ENCODE measurements at places on chromosomes 5 and 9.
A peak's percentile ranks its signal among the peaks of the same experiment; 100 is the strongest.

DNA sequence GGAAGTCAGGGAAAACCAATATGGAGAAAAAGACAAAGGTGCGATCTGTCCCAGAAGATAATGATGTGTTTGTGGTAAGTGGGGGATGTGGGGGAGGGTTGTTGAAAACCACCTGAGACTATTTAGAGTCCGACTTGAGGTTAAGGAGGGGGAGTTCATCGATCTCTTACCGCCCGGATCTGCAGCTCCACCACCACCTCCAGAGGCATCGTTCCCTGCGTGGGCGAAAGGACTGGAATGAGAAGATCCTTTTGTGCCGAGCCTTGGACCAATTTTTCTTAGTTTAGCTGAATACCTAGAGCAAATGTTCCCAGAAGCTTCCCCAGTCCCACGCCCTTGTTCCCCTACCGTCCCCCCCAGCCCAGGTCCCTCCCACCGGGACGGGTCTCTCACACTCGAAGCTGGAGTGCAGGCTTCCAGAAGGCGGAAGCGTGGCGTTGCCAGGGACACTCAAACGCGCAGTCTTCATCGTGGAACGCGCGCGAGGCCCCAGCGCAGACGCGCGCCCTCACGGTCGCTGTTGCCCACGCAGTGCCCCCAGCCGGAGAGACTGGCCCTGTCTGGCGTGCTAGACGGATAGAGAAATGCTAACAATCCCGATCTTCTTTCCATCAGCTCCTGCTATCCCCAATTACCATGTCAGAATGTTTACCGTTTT, at the start of gene SPATA6L:
Gene SPATA6L, minus strand, starts transcription at position 439 of the 658 bp plus-strand sequence. Its CDS starts 230 bp downstream, at position 209.
- DNase-seq: no peak

DNA sequence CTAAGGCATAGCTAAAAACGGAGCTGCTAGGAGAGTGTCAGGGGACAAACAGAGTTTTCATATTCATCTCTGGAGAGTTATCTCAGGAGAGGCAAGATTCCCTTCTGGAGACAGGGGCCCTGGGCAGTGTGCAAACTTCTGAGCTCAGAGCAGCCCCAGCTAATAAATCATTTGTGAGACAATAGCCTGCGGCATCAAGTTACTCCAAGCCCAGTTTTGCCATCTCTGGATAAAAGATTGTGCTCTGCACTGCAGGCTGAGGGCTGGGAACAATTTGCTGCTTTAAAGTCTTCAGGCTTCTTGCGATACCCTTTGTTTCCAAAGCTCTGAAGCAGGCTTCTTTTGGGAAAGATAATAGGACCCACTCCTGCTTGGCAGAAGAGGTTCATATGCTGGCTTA, 164.3 kb upstream of the BRINP1 start:
- no peak for DNase-seq

- no peak for DNase-seq
Measured at GRCh38 chr5:43565043-43565442, 8.2 kb upstream of the PAIP1 start.

GRCh38 chr9:21761309-21761901, 41.0 kb upstream of the MTAP start:
- no peak for DNase-seq

- DNase-seq: peak; percentile 34
Measured at GRCh38 chr5:136080483-136081216, 51.9 kb downstream of the TGFBI start.

DNA sequence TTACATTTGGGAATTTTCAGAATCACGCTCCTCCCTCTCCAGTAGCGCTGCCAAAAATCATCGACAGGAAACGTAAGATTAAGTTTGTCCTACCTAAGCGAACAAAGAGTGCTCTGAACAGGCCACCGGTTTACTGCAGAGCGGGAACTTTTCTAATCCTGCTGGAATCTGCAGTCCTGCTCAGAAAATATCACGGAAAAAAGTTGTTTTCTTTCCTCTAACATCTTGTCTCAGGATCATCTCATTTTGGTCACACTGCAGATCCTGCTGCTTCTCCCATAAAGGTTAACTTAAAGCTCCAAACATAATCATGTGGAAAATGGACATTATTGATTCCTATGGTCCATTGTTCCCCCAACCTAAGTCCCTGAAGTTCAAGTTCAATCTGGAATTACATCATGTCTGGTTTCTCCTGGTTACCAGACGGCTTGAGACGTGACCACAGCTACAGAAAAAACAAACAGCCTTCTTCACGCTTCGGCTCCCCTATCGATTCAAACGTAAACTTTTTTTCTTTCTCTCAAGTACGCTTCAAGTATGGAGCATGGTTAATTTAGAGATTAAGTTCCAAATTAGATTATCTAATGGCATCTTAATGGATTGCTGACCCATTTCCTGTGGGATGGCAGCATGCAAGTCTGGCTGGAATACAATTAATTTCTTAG, 217.6 kb downstream of the NFIB start:
- no peak for DNase-seq

- DNase-seq: no peak
Measured at GRCh38 chr9:35797311-35798109, 6.1 kb downstream of the NPR2 start.

DNA sequence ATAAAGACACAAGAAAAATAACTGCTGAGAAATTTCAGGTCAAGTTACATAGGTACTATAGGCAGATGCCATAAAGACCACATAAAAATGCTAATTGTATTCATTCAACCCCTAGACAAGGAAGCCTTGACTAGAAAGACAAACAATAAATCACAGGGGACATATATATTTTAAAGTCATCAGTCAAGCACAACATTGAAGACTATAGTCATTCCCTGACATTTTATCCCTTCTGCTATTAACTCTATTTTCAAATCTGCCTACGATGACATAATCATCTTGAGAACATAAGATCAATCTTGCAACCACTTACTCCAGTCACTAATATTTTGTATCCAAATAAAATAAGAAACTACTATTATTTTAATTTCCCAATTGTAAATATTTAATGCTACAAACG, 38.3 kb downstream of the FAM13B start:
- no peak for DNase-seq

GRCh38 chr5:38447786-38448185, 108.7 kb downstream of the LIFR start:
- DNase-seq: no peak

DNA sequence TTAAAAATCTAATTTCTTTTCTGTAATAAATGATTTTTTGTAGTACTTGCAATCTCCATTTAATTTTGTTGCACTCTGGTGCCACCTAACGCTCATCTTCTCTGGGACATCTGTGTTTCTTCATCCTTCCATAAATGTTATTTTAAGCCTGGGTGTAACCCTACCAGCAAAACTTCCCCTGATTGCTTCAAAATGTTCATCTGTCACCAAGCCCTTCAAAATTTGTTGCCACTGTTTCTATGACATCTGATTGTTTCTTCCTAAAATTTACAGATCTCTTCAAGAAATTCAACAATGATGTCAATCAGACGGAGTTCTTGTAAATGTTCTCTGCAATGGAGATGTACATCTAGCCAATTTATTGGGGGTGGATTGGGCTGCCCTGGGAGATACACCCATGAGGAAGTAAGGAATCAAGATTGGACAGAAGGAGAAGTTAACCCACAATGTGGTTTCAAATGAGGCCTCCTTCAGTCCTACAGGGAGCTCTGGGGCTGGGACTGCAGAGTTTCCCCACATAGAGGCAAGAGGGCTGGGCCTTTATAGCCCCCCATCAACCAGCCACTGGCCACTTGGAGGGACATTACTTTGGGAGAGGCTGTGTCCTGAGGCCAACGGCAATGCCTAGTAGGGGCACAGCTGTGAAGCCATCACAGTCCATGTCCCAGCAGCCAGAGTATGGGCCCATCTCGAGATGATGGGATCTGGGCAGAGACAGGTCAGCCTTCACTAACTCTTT, 23.3 kb downstream of the MCTP1 start:
- DNase-seq: no peak

DNA sequence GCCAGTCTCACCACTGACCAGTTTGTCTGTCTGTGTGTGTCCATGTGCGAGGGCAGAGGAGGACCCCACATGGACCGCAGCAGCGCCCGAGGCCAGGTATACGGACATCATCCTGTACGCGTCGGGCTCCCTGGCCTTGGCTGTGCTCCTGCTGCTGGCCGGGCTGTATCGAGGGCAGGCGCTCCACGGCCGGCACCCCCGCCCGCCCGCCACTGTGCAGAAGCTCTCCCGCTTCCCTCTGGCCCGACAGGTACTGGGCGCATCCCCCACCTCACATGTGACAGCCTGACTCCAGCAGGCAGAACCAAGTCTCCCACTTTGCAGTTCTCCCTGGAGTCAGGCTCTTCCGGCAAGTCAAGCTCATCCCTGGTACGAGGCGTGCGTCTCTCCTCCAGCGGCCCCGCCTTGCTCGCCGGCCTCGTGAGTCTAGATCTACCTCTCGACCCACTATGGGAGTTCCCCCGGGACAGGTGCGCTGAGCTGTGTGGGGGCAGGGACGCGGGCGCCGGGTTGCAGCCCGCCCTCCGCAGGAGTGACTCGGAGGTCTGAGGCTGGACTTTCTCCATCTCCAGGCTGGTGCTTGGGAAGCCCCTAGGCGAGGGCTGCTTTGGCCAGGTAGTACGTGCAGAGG, 6.5 kb downstream of the FGFR4 start:
- no peak for DNase-seq

GRCh38 chr5:156359476-156359875, 32.5 kb downstream of the SGCD start:
- no peak for DNase-seq

DNA sequence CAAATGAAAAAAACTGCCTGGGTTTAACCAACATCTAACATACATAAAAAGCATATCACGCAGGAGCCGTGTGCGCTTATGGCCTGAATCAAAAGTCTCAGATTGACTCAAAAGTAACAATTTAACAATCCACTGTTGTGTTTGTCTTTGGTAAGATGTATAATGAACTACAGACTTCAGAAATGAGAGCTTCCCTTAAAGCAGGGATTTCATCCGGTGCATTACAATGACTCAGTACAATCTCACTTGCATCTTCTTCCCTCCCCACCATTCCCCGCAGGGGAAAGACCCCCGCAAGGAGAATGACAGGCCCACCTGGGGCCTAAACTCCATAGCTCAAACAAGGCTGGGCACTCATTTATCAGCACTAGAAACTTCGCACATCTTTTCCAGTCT, 1.4 kb downstream of the ZFR start:
- no peak for DNase-seq

DNA sequence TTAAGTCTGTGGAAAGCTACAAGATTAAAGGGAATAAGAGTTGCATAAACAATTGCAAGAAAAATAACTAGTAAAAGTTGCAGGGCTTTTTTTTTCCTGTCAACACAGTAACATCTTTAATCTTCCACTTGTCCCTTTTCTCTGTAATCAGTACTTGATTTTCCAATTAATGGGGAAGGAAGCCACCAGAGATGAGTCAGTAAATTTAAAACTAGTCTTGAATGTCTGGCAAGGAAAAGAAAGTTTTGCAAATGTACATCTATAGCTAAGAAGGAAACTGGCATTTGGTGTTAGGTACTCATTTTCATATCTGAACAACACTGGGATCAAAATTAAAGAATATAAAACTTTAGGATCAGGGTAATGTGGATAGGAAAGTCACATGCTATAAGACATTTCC, 17.1 kb downstream of the DAP start:
- DNase-seq: no peak

DNA sequence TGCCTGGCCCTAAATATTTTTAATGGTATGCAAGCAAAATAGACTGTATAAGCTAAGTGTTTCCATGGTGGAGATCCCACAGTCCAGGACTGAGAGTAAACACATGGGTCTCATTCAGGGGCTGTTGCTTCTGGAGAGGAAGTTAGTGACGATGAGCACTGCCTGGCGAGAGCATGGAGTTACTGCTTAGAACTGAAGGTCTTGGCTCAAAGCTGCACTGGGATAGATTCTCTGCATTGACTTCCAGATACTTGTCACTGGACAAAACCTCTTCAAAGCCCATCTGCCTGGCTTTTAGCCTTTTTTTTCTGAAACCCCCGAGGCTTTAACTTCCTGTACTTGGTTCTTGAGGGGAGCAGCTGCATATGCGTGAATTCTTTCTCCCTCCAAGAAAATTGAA, 39.2 kb downstream of the GPR107 start:
- DNase-seq: no peak

DNA sequence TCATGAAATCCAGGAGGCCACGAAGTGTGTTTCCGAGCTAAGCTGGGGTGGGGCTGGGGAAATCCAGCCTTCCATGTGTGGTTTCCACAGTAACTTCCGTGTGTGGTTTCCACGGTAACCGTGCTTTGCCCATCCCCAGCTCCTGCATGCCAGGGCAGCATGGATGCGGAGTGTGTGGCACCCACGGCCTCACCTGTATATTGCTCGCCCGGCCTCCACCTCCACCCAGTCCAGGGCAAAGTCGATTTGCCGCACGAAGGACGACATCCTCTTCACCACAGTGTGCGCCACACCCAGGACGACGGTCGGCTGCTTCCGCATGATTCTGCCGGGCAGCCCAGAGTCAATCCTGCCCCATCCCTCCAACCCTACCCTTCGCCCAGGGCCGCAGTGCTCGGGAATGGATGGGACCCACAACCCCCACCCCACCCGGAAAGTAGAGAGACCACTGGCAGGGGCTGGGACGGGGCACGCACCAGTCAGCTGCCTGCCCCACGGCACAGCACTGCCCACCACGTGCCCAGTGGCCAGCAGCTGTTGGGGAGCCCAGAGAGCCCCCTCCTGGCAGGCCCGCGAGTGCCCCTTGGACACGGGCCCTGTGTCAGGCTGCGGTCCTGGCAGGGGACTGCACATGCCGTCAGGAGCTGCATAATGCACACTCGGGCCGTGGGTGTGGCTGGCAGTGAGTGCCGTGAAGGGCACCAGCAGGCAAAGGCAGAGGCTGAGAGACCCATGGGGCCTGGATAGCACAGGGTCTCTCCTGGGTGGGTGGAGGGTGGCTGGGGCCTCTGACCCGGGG, 39.0 kb upstream of the NSMF start:
- DNase-seq: no peak

GRCh38 chr5:141359790-141360426, at the start of gene PCDHGB2:
Gene PCDHGB2, plus strand, starts transcription at chr5:141359994. Its CDS starts 142 bp downstream, at chr5:141360136.
- no peak for DNase-seq

- no peak for DNase-seq
Measured at GRCh38 chr5:118687661-118688621, 300.4 kb downstream of the DTWD2 start.

GRCh38 chr5:173472784-173473278, 143.6 kb downstream of the BOD1 start:
- DNase-seq: no peak

DNA sequence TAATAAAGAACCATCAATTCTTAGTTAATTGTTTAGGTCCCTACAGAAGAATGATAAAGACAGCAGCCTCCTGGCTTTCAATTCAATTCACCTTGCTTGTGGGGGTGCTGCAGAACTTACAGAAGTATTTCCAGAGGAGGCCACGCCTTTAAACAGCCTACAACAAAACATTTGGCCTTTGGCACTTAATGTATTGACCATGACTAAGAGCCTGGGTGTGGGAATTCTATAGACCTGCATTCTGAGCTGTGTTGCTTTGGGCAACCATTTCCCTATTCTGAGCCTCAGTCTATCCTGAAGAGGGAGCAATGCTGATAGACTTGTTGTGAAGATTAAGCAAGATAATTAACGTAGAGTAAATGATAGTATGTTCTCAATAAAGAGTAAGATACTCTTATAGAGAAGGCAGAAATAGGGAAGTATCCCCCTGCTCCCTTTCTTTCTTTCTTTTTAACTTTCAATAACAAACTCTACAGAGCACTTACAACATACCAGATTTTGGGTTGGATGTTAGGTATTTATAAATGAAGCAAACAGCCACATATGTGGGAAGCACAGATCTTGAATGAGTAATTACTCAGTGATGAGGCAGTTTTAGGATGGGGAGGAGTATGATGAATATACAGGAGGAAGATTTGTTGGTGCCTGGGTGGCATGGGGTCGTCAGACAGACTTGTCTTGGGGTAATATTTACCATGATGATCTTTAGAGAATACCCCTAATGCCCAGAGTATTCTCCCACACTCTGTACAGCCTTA, 28.4 kb downstream of the PAPPA start:
- DNase-seq: no peak

GRCh38 chr9:135592331-135592590, 30.7 kb downstream of the PAEP start:
- no peak for DNase-seq

Data from activated CD4-positive, alpha-beta T cell treated with anti-CD3 and anti-CD28 coated beads, Interleukin-2, amount 50 U/mL, for 24 hours (primary cell).